ENCODE measurements at places on chromosomes 4 and X.

DNA sequence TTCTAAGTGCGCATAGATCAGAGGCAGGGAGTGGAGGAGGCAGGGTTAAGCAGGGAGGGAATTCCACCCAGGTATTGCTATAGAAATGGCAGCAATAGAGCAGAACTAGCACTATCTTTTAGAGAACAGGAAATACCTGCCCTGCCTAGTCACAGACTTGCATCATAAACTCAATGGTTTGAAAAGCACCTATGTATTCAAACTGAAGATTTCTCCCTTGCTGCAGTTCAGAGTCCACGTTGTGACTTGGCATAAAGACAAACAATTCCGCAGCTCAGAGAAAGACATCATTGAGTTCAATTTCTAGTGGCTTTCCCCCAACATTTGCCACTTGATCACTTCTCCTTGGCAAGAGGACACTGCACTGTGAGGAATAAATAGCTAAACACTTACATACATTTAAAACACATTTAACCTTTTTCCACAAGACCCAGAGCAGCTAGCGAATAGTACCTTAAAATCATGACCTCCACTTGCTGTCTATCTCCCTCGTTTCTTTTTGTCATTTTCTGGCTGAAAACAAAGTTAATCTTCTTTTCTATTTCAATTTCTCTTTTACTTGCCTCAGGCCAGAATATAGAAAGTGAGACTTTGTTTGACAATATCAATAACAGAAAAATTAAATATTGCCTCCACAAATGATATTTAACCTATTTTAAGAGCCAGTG is 42.4 kb downstream of the SLC7A11 start:
- DNase-seq: no peak

- no peak for DNase-seq
Observed at GRCh38 chr4:172688534-172688933, 480.1 kb upstream of the GALNT7 start.

DNA sequence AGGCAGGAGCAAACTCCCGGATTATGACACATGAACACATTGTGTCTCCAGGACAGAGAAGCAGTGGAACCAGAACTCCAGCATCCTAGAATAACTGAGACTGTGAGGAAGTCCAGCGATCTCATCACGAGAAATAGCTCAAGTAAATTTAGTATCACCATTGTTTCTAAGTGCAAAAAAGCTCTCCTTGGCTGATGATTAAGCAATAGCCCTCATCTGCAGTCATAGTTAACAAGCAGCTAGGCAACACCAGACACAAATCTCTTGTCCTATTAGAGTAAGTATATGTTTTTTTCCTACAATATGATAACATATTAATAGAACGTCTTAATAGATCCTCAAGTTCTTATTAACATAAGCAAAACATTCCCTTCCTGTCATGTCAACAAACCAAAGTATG is 2.4 kb upstream of the CFAP299 start:
- DNase-seq: no peak

- no peak for DNase-seq
Observed at GRCh38 chr4:20046179-20046578, 205.5 kb upstream of the SLIT2 start.

DNA sequence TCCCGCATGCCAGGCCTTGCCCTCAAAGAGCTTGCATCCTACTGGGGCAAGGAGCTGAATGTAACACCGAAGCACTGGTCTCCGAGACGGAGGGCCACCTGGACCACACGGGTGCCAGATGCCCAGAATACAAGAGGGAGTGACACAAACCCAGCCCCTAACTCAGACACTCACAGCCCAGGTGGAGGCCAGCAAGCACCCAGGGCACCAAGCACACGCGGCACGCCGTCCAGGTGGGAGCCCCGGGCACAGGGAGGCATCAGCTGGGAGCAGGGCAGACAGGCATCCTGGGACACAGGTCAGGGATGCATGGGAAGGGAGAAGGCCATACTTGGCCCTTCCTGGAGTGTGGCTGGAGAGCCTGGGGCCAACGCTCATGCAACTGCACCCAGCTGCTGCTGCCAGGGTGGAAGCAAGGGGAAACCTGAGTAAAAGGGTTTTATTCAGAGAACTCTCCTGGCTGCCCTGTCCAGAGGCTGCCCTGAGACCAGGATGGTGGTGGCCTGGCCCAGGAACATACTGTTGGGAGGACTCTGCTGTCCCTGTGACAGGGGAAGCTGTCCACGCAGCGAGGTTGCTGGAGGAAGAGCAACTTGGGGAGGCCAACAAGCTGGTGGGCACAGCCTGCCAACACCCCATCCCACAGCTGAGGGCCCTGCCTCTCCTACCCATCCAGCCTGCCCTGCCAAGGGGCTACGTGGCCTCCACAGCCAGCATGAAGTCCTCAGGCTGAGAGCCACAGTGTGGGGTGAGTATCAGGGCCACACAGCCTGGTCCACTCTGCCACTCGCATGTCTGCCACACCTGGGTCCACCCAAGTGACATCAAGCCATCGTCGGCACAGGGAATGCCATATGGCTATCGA is 22.2 kb upstream of the PPP2R2C start:
- DNase-seq: no peak

DNA sequence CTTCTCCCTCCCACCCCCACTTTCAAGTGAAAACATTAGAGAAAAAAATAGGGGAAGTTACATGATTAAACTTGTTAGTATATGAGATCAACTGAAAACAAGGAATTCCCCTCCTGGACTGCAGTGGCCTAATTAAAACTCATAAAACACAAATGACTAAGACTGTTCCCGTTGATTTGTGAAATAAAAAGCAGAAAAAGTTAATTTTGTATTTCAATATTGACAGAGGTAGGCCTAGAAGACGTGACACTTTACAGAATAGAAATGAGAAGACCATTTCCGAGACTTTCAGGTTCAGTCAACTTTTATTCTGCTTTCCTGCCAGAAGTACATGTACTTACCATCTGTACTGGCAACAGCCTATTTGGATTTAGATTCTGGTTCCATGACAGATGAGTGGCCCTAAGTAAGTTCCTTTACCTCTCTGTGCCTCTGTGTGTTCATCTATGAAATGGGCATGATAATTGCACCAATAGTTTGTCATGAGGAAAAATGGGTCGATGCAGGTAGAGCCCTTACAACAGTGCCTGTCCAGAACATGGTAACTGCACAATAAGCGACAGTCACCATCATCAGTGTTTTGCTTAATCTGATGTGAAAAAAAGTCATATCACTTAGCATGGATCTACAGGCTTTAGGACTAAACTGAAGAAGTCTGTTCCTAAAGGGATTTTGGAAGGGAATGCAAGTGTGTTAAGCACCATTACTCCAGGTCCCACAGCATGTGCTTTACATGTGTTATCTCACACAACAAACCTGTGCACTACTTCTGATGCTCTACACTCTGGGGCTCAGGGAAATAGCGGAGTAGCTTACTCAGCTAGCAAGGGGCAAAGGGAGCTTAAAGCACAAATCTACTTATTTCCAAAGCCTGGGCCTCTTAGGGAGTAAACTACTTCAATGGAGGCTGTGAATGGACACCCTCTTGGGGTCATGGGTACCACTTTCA is 562.3 kb upstream of the DIPK2B start:
- peak; percentile 23 for DNase-seq

DNA sequence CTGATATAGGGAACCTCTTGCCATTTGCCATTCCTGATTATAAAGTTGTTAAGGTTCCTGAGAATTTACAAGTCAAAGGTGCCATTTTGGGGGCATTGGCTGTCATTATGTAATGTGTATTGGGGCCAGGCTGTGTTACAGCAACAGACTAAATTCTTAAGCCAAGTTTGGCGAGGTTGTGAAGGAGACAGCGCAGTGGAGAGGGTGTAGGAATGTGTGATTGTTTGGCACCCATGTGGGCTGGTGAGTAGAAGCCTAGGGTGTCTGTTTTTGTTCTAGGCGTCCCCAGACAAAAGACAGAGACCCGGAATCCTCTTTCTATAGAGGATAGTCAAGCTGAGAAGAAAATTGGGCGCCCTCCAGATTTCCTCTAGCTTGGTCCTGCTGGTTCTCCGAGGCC is 2535.3 kb downstream of the PCDH7 start:
- DNase-seq: no peak

DNA sequence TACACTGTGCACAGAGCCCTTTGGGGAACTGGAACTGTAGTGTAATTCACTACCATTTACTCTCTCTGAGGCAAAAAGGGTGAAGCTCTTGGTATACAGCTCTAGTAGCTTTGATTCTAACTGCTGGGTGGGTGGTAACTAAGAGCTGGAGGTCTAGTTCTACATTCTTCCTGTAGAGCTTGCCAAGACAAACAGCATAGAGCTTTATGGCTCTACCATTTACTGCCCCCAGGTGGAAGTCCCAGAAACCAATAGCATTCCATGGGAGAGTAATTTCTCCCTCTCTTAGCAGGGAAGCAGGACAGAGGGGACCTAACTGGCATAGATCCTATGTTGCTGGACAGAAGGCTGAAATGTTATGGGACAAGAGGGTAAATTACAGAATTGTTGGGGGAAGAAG is 26.7 kb downstream of the HDAC8 start:
- DNase-seq: no peak

- DNase-seq: no peak
Observed at GRCh38 chr4:156870131-156870530, 101.5 kb downstream of the PDGFC start.

DNA sequence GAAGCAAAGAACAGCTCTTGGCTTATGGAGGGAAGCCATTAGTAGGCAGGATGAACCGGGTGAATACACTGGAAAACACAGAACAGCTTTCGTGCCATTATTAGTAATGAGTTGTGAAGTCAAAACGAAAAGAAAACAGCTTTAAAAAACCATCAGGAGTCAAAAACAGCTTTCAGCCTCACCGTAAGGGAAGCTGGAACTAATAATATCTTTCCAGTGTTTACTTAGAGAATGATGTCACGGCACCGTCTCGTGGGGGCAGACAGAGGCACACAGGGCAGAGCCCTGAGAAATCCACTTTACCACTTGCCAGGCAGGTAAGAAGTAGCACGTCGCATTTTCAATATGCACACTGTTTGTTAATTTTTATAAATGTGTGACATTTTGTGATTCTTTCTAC is 37.9 kb upstream of the HMX1 start:
- DNase-seq: no peak

DNA sequence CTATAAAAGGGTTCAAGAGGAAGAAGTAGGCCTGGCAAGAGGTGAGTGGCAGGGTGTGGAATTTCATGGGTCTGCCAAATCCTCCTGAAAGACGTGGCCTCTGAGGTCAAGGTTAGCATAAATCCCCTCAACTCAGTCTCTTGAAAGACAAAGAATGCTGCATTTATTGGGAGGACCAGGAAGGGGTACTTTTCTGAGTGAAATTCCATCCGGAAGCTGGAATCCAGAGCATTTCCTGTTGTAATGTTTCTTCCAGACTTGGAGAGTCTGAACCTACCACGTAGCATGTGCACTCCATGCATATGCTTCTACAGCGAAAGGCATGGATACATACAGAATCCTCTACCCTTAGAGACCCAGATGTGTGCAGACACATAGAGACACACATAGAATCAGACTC is 13.4 kb upstream of the FGD1 start:
- no peak for DNase-seq

- no peak for DNase-seq
Observed at GRCh38 chr4:82624819-82625218, 63.0 kb upstream of the TMEM150C start.

GRCh38 chrX:14357314-14357713 is 172.0 kb upstream of the GLRA2 start:
- DNase-seq: no peak

- DNase-seq: no peak
Observed at GRCh38 chrX:12979616-12980015, 4.7 kb downstream of the TMSB4X start.

- DNase-seq: peak; percentile 77
Observed at GRCh38 chr4:986879-987623, at the start of gene IDUA. TSS of gene IDUA (plus strand) at chr4:987044. CDS start at chr4:987085, 41 bp downstream.

DNA sequence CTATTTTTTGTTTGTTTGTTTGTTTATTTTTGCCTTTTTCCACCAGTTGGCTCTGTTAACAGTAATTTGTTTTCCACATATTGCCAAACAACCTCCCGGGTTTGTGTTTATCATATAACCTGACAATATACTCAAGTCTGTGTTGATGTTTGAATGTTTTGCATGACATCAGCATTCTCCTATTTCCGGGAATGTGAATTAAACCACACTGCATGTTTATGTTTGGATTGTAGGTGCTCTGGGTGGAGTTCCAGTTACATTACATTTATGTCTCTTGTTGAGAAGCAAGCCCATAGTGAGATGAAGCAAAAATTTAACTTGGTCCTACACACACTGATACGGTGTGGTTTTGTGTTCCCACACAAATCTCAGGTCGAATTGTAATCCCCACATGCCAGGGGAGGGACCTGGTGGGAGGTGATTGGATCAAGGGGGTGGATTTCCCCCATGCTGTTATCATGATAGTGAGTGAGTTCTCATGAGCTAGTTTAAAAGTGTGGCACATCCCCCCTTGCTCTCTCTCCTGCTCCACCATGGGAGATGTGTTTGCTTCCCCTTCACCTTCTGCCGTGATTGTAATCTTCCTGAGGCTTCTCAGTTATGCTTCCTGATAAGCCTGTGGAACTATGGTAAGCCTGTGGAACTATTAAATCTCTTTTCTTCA is 54.4 kb upstream of the CLNK start:
- DNase-seq: no peak

DNA sequence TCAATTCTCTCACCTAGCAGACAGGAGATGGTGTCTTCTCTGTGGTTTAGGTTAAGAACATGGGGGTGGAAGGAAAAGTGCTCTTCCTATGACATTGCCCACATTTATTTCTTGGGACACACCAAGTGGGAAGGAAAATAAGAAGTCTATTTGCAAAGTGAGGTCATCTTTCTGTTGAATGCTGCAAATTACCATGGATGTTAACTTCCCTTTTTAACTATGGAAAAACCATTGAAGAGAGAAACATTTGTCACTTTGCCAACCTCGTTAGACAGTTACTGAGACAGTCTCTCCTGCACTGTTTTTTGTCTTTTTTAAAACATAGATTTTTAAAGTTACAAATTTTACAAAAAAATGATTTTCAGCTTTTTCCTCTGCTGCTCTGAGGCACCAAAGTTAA is 72.8 kb upstream of the BEND4 start:
- peak; percentile 73 for DNase-seq

DNA sequence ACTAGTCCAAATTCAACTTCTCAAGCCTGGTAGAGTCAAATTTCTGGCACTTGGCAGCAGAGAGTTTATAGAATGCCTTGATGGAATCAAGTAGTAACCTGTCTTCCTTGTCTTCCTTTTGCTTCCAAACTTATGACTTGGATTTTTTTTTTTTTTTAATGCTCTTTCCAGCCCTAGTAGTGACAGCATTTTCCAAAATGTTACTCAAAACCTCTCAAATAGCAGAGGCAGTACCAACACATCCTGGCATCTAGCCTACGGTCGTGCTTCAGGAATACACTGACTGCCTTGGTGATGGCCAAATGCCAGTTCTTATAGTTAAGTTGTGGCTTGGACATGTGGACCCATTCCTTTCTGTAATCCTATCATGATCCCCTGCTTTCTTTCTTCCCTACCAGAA is 46.0 kb downstream of the GALNT7 start:
- no peak for DNase-seq

DNA sequence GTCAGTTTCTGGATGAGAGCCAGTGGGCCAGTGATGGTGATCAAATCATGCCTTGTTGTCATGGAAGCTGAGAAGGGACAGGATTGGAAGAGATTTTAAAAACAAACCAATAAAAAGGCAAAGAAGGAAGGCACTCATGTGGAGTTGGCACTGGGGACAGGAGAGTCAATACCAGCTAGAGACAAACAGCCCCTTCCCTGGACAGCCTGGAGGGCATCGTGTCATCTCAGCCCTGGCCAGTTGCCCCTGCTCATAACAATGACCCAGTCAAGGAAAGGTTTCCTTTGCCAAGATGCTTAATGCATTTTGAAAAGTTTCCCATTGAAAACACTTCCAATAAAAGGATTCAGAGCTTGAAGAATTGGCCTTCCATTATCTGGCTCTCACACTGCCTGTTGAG is 55.5 kb downstream of the SCML1 start:
- DNase-seq: no peak

- no peak for DNase-seq
Observed at GRCh38 chrX:97704474-97704873, 820.8 kb downstream of the RPA4 start.
